ENCODE measurements at places on chromosomes 7 and 10. TPM values are rescaled to one million over a fixed set of nuclear protein-coding genes. Genes with fewer than 3 reads are reported as not detected.

DNA sequence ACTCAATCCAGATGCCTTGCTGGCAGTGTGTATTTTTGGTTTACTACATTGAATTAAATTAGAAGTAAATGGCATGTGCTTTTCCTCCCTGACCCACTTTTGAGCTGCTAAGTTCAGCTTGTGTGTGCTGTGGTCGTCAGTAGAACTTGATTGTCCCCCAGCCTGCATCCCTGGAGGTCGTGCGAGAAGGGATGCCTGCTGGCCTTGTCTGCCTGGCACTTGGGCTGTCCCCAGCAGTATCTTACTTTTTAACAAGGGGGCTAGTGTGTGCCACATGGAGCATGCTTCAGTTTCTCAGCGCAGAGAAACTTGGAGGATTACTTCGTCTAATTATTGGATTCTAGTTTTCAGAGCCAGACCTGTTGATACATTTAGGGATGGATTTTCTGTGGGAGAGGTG, 80.2 kb downstream of the ADCY1 start:
- no peaks in the 10 kb centered on the region for H3K4me1 ChIP-seq
- DNase-seq, result no peak
- no peak overlapping the region for H3K4me3 ChIP-seq

- H3K27me3 ChIP-seq, result no peaks in the 10 kb centered on the region
- H3K36me3 ChIP-seq, result no peaks in the 10 kb centered on the region
- no peak for DNase-seq
- no peak overlapping the region for H3K27ac ChIP-seq
Observed at GRCh38 chr7:81859433-81859832, 89.6 kb upstream of the HGF start.

GRCh38 chr10:77233466-77233865, 404.1 kb downstream of the KCNMA1 start:
- H3K27ac ChIP-seq, result no peak overlapping the region
- no peak overlapping the region for H3K4me3 ChIP-seq
- no peaks in the 10 kb centered on the region for H3K36me3 ChIP-seq

- no peak for DNase-seq
- peak overlapping the region; percentile 85 for H3K4me3 ChIP-seq
- H3K27me3 ChIP-seq, result no peaks in the 10 kb centered on the region
- no peaks in the 10 kb centered on the region for H3K36me3 ChIP-seq
Observed at GRCh38 chr7:100584054-100584682, 1.8 kb downstream of the LRCH4 start.

- DNase-seq, result no peak
- no peaks in the 10 kb centered on the region for H3K27me3 ChIP-seq
- H3K27ac ChIP-seq, result no peak overlapping the region
Observed at GRCh38 chr10:6347391-6347951, 144.7 kb downstream of the PFKFB3 start.

DNA sequence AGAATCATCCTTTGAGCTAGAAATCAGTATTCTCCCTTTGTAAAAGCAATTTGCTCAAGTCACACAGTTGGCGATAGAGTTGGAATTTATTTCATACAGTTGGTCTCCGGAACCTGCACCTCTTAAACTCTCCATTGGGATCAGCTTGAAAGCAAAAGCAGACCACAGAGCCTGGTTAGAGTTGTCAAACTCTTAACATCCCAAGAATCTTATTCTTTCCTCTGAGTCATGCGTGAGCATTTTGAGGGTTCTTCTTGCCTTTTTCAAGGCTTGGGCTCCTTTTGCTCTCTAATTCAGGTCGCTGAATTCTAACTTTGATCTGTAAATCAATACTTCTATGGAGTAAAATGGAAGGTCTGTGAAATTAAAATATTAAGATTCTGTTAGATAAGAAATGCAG, 19.6 kb upstream of the SCIN start:
- no peak for DNase-seq
- no peaks in the 10 kb centered on the region for H3K4me1 ChIP-seq
- no peaks in the 10 kb centered on the region for H3K27me3 ChIP-seq
- no peak overlapping the region for H3K4me3 ChIP-seq
- H3K27ac ChIP-seq, result no peak overlapping the region

- no peak for DNase-seq
- H3K27ac ChIP-seq, result no peak overlapping the region
- H3K36me3 ChIP-seq, result no peaks in the 10 kb centered on the region
- H3K4me1 ChIP-seq, result no peaks in the 10 kb centered on the region
Observed at GRCh38 chr7:43847496-43847895, 21.8 kb downstream of the MRPS24 start.

- H3K27me3 ChIP-seq, result no peaks in the 10 kb centered on the region
- no peak for DNase-seq
- no peak overlapping the region for H3K27ac ChIP-seq
- no peaks in the 10 kb centered on the region for H3K36me3 ChIP-seq
Observed at GRCh38 chr7:49564379-49564714, 209.1 kb upstream of the VWC2 start.

DNA sequence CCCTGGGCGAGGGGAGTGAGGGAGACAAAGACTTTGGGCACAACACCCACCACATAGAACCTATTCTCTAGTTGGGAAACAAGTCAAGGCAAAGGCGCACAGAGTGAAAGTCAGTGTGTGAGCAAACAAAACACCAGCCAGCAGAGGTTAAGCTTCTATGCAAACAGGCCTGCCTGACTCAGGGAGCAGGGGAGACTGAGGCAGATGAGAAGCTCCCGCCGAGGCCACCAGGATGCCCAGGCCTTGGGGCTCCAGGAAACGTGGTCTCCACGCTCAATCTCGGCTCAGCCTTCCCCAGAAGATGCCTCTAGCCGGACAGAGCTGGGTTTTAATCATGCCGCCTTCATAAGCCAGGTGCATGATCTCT, 74.1 kb upstream of the KCNMA1 start:
- H3K27me3 ChIP-seq, result no peaks in the 10 kb centered on the region
- H3K4me1 ChIP-seq, result peaks cover 20% of the 10 kb centered on the region
- peak overlapping the region; percentile 65 for H3K4me3 ChIP-seq
- no peak overlapping the region for H3K27ac ChIP-seq

- H3K27me3 ChIP-seq, result peaks cover 16% of the 10 kb centered on the region
- no peak for DNase-seq
- H3K4me3 ChIP-seq, result no peak overlapping the region
- peaks cover 2% of the 10 kb centered on the region for H3K36me3 ChIP-seq
- H3K27ac ChIP-seq, result no peak overlapping the region
Observed at GRCh38 chr10:19412531-19412930, 363.9 kb downstream of the MALRD1 start.

GRCh38 chr7:102098986-102099385, 187.7 kb upstream of the SH2B2 start:
- no peak overlapping the region for H3K27ac ChIP-seq
- peaks cover 19% of the 10 kb centered on the region for H3K36me3 ChIP-seq
- no peaks in the 10 kb centered on the region for H3K4me1 ChIP-seq
- H3K27me3 ChIP-seq, result no peaks in the 10 kb centered on the region
- H3K4me3 ChIP-seq, result no peak overlapping the region

Gene ADARB2
- 6.6 TPM for total RNA-seq

Gene EXOSC1
- 41.2 TPM for total RNA-seq

Gene MBL2
- total RNA-seq, result not detected

Gene TEX36
- not detected for total RNA-seq

Gene TDRD1
- not detected for total RNA-seq

Gene SPOCK2
- 0.32 TPM for total RNA-seq

Gene ZNF107
- total RNA-seq, result 1.9 TPM
